ENCODE measurements at places on chromosomes 4 and X.

DNA sequence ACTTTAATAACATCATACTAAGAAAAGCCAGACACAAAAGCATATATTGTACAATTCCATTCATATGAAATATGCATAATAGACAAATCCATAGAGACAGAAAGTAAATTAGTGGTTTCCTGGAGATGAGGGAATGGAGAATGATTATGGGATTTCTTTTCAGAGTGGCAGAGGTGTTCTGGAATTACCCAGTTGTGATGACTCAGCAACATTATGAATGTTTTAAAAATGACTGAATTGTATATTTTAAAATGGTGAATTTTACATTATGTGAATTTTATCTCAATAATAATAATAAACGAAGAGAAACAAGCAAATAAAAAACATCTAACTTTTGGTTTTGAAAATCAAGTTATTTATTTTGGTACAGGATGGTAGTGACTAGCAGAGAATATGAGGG is 11.2 kb downstream of the ZXDA start:
- no peak for DNase-seq

- no peak for DNase-seq
Observed at GRCh38 chrX:104195013-104195412, 28.8 kb downstream of the FAM199X start.

GRCh38 chrX:2566055-2566454 is 65.3 kb upstream of the DHRSX start:
- no peak for DNase-seq

DNA sequence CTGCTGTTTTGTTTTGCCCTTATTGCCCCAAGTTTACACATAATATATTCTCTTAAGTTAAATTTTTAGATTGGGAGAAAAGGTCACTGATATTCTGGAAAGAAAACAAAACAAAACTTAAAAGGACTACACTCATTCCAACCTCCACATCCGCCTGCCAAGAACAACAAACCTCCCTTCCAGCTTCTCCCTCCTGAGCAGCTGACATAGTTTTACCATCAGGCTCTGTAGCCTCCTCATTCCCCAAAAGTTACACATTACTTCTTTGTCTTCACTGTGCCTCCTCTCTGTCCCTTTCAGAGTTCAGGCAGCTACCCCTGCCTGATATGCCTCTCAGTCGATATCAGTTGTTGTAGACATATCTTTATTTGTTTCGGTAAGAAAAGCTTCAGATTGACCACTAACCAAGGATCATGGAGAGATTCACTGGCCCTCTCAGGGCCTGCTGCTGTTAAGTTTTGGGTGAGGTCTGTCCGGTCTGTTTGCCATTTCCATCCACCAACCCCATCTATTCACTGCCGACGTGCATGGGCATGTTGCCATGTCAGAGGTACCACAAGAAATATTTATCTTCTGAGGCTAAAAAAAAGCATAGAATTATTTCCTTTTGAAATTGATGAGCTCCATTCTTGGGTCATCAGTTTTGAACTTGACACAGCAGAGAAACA is 164.1 kb downstream of the GASK1B start:
- DNase-seq = no peak

- no peak for DNase-seq
Observed at GRCh38 chr4:146310319-146311021, 96.1 kb downstream of the REELD1 start.

DNA sequence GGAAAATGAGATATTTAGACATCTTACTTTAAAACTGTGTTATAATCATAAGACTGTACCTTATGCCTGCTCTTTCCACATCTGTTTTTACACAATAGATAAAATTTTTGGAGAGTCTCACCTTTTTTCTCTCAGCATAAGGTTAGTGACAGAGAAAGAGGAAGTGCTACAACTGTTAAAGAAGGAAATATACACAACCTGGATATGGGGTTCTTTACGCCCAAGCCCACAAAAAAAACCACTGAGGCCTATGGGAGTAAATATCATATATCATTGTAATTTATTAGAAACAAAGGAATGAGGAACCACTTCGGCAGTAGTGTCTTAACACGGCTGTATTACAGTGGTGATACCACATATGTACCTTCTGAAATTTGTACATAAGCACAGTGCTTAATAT is 265.9 kb upstream of the GK2 start:
- no peak for DNase-seq

DNA sequence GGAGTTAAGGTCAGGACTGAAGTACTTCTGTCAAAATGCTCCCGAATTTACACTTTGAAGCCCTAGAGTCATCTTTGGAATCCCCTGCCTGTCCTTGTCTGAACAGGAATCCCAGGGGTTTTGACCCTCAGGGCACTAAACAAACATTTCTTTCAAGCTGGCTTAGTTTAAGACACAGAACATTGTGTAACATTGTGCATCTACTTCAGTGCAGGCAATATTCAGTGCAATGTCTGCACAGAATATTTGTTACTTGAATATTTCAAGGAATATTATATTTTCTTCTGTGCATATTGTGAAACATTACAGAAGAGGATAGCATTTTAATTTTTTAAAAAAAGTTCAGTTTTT is 763.4 kb downstream of the PCDH18 start:
- no peak for DNase-seq

DNA sequence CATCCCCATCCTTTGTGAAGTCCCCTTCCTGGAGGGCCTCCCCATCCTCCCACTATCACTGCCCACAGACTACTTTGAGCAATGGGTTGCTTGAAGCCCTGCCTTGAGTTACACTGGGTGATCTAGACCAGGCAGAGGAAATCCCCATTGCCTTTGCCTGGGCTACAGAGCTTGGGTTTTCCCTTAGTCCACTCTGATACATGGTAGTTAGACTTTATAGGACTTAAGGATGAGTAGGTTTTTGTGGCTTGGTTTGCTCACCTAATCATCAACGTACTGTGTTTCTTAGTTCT is 56.6 kb downstream of the TMEM131L start:
- no peak for DNase-seq

GRCh38 chr4:25399510-25399909 is 22.4 kb downstream of the ANAPC4 start:
- DNase-seq = no peak

- DNase-seq = no peak
Observed at GRCh38 chr4:105306158-105306781, 159.6 kb downstream of the TET2 start.

GRCh38 chr4:172726001-172726423 is 442.6 kb upstream of the GALNT7 start:
- DNase-seq = peak; percentile 40

DNA sequence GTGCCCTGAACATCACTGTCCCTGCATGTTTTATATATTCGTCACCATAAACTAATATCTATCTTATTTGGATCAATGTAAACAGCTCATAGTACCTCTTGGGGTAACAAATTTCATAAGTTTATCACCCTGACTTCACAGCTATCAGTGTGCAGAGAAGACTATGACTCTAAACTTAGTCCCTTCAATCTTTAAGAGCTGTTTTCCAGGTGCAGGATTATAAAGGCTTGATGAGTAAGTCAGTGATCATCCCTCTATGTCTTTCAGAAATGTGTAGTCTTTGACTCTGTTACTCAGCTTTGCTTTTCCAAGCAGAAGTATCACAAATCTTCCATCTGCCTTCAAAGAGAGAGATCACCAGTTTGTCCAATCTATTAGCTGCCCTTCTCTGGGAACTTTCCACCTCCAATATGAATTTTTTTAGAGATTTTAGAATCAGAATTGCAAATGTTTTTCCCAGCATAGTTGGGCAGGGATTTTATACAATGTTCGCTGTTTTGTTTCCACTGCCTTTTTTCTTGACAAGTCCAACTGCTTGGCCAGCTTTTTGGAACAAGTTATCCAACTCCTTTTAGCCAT is 45.1 kb upstream of the TSPAN7 start:
- DNase-seq = no peak

- DNase-seq = no peak
Observed at GRCh38 chr4:4637710-4638109, 95.9 kb upstream of the STX18 start.

DNA sequence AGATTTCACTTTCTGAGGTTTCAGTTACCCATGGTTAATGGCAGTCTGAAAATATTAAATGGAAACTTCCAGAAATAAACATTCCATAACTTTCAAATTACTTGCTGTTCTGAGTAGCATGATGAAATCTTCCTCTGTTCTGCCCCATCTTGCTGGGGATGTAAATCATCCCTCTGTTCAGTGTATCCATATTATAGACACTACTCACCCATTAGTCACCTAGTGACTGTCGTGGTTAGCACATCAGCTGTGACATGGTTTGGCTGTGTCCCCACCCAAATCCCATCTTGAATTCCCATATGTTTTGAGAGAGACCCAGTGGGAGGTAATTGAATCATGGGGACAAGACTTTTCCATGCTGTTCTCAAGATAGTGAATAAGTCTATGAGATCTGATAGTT is 125.5 kb upstream of the GIMD1 start:
- DNase-seq = no peak

DNA sequence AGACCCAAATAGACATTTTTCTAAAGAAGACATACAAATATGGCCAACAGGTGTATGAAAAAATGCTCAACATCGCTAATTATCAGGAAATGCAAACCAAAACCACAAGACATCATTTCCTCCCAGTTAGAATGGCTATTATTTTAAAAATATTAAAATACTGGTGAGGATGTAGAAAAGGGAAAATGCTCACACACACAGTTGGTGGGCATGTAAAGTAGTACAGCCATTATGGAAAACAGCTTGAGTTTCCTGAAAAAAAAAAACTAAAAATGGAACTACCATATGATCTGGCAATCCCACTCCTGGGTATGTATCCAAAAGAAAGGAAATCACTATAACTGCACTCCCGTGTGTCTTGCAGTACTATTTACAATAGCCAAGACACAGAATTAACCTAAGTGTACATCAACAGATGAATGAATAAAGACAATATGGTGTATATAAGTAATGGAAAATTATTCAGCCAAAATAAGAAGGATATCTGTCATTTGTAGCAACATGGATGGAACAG is 128.9 kb upstream of the DKK2 start:
- no peak for DNase-seq

DNA sequence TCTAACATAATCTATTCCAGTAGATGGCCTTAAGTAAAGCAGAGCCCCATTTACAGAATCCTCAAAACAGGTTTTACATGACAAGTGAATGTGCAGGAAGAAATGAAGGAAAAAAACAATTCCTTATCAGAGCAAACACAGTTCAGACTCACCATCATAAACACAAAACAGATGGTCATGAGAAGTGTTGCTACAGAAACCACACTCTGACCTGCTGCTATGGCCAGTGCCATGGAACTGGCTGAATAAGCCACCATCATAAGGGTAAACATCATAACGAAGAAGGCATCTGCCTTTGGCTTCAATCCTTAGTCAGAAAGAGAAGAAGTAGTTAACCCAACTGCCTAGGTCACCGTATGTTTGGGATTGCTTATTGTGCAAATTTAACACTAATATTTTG is 61.1 kb downstream of the ABCG2 start:
- DNase-seq = no peak

DNA sequence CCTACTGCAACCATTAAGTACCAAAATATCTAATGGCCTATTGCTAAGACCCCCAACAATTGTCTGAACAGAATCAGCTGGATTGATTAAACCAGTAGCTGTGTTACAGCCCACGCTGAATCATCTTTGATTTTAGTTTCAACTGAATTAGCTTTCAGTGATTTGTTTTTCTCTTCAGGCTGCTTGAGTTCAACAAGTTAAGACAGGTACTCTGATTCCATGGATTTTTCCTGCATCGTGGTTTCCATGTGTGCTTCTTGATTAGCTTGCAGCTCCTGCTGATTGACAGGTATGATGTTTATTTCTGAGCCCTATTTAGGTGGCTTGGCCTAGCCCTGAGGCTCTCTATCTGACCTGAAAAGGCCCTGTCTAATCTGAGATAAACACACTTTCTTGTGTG is 91.3 kb downstream of the GUCY2F start:
- DNase-seq = no peak

GRCh38 chrX:132676561-132677186 is 187.8 kb upstream of the MBNL3 start:
- no peak for DNase-seq

DNA sequence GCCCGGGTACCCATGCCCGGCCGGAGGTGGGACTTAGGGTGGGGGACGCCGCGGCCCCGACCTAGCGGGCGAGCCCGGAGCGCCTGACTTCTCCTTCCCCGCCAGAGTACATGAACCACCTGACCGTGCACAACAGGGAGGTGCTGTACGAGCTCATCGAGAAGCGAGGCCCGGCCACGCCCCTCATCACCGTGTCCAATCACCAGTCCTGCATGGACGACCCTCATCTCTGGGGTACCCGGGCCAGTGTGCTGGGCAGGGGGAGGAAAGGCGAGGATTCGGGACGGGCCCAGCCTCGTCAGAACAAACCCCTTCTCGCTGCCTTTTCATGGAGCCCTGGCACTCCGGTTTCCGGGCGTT is 622 bp downstream of the TAFAZZIN start:
- peak; percentile 51 for DNase-seq
